ENCODE measurements at places on chromosomes 5 and 9.
A peak's percentile ranks its signal among the peaks of the same experiment; 100 is the strongest.

- no peak for DNase-seq
Measured at GRCh38 chr5:96243862-96244261, 189.2 kb downstream of the PCSK1 start.

GRCh38 chr5:126178521-126178920, 244.7 kb upstream of the GRAMD2B start:
- DNase-seq = no peak

- DNase-seq = peak; percentile 21
Measured at GRCh38 chr5:38585816-38586215, 29.4 kb upstream of the LIFR start.

- no peak for DNase-seq
Measured at GRCh38 chr5:2014058-2014610, 131.4 kb upstream of the IRX4 start.

GRCh38 chr9:79673614-79674013, 101.8 kb downstream of the TLE4 start:
- peak; percentile 31 for DNase-seq

DNA sequence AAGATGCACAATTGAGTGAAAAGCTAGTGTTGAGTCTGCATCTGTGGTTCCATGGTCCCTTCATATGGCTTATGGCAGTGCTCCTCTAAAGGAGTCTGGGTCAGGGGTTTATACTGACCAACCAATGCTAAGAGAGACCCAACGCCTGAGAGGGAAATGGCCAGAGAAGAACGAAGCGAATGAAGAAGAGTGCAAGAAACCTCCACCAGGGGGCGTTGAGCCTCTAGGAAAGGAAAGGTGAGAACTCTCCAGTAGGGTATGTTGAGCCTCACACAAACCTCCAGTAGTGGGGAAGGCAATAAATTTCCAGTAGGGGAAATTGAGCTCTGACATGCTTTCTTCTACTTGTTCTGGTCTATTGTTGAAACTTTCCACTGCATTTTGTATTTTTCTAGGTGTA, 470.6 kb downstream of the PRDM9 start:
- no peak for DNase-seq

DNA sequence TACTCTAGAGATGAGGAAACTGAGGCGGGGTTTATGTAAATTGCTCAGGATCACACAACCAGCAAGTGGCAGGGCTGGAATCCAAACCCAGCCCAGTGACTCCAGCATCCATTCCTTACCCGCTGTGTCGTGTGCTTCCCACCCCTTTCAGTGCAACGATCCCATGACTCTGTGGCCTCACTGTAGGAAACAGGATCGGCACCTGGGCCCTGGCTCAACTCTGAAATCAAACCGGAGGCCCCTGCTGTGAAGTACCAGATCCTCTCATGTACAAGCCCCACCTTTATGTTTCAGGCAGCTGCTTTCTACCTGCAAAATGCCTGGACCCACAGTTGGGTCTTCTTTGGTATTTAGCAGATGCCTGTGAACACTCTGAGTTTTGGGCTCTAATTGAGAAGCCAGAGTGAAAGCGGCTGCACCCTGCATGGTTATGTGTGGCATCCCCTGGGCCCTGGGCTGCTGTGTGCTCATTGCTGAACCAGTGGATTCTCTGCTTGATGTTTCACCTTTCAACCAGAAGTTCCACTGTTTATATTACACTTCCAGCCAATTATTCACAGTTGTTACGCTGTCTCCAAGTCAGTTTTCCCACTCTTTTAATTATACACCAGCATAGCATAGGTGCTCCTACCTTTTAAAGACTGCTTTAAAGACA, 36.7 kb downstream of the ABLIM3 start:
- no peak for DNase-seq

DNA sequence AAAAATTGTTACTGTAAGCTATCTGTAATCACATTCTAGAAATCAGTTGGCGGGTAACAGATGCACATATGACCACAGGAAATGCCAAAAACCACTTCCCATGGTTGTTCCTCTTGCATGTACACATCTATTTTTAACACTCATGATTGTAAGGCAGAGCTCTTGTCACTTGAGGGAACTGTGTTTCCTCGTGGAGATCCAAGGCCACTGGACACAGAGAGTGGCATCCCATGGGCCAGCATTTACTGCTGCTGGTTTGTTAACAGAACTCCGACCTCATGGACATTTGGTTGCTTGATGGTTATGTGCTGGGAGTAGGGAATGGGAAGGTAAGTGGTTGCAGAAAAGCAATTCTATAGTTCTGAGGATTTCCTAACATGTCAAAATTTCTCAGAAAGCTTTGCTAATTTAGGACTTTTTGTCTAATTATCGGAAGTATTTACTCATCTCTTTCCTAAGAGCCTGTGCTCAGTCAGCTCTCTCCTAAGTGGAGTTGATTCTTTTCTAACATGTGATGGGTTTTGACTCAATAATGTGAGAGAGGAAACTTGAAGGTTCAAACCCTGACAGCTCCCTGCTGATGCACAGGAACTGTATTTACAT, 202.0 kb upstream of the NR3C1 start:
- peak; percentile 60 for DNase-seq

DNA sequence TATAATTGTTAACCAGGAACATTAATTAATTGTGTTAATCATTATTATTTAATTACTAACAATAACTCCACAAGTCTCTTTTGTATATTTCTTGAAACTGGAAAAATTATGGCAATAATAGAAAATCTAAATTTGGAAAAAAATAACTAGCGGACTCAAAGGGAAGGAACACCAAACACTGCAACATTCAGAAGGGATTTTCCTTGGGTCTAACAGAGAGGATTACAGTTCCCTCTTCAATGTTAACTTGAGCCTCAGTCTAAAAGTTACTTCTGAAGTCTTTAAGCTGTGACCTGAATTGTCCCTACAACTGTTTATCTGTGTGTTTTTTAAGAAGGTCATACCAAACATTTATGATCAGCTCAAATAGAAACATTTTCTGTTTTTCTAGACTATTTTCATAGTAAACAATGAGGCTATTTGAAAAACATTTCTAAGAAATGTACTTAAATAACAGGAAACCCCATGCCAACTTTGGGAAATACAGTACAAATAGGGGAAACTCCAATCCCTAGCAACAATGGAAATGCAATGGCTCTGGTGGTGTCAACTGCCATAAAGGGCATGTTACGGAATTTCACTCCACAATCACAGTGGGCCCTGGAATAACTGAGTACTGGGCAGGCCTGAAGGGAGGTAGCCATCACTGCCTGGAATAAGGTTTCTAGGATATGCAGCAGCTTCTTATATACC, 61.2 kb downstream of the MCTP1 start:
- DNase-seq = no peak

DNA sequence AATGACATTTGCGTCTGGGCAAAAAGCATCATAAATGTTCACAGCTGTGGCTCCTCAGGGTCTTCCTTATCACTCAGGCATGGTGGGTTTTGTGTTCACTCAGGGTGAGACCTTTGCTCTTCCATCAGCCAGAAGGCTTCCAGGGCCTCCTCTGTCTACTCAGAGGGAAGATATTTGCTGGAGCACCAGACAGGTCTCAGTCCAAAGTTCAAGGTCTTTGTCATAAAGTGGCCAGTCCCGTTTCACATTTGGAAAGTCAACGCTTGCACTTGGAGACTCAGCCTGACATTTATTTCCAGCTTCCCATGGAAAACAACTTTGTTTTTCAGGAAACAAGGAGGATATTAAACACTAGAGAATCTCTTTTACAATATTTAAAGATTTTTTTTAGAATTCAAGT, 12.2 kb upstream of the CARTPT start:
- no peak for DNase-seq

DNA sequence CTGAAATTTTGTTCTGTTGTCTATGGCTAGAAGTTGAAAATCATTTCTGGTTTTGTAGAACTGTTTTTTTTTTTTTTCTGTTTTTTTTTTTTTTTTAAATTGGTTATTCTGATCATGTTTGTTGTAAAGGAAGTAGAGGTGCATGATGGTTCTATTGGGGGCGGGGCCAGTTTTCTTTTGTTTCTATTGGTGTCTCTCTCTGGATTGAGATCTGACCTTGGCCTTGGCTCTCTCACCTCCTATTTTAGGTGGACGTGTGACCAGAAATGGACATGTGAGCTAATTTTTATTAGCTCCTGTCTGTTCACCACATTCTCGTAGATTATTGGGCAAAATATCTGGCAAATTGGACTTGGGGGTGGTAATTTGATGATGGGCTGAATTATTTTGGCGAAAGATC, 3.2 kb downstream of the ZNF618 start:
- DNase-seq = no peak

DNA sequence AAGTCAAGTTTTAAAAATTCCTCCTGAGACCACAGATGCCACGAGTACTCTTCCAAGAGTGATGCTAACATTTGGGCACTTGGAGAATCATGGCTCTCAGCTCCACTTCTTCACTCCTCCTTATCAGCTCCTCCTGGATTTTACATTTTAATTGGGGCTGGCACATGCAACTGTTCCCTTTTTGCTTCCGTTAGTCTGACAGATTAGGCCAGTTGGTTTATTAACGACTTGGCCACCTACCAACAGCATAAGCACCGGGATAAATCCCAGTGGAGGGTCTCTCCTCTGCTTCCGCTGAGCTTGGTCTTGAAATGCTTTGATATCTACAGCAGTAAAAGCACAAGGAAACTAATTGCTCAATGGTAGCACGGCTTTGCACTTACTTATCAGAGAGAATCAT, 134.6 kb upstream of the RASEF start:
- no peak for DNase-seq

DNA sequence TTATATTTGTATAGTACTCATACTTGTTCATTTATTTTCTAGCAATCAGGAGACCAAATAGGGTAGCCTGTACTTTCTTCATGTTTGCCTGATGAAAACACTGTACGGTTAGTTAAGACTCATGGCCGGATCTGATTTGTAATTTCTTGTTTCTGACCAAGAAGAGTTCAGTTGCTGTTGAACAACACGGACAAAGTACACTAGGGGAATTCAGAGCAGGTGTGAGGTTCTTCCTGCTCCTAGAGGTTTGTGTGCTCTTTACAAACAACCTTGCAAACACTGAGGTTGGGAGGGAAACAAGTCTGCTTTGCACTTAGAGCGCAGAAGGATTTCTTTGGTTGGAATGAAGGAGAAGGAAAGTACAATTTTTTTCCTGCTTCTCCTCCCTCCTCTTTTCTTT, 69.7 kb downstream of the TRIO start:
- DNase-seq = peak; percentile 83

GRCh38 chr5:110366716-110367115, 359.8 kb downstream of the TMEM232 start:
- DNase-seq = no peak

GRCh38 chr5:177433658-177434217, 7.3 kb downstream of the GRK6 start:
- no peak for DNase-seq

DNA sequence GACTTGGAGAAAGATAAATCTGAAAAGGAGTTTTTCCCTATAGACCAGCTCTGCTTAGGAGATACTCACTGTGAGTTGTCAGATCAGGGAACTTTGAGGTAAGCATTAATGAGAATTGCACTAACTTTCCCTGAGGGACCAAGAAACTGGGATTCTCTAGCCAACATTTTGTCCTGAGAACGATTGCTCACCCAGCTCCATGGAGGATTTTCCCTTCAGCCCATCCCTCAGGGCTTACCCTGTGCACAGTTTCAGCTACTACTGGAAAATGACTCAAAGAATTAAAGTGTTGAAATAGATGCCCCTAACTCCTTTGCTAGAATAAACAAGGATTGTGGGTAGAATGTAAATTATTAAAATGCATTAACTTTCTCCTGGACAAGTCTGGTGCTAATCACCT, 237.2 kb upstream of the IL12B start:
- DNase-seq = no peak

DNA sequence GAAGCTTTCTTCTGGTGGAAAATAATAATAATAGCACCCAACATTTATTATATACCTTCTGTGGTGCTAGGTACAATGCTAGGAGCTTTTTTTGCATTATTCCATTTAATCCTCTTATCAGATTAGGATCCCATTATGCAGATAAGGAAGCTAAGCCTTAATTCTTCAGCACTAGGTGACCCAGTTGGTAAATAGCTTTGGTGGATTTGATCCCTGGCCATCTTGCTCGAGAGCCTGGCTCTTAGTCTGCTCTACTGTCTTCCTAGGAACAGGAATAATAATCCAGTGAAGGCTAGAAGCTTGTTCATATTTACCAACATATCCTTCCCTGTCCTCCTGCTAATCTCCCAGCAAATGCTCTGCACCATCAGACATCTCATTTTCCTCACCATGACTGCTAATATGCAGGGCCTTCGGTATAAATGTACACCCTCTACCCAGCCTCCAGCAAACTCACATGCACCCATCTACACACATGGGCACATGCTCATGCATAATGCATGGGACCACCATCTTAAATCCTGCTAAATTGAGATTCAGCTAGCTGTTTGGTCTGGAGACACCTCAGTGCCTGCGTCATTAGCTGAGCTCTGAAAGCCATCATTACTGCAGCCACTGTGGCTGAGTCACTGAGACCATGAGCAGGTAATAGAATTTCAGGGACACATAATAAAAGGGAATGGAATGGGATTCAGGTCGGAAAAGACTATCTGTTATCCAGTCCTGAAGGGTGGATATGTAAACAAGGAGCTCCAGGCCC, 87.5 kb downstream of the TRIM32 start:
- no peak for DNase-seq

- no peak for DNase-seq
Measured at GRCh38 chr5:143585970-143586369, 182.5 kb upstream of the NR3C1 start.

Measured in GM12878 (cell line).